ENCODE measurements at places on chromosomes 16 and 17. TPM values are rescaled to one million over a fixed set of nuclear protein-coding genes. Genes with fewer than 3 reads are reported as not detected.

PRSS8 gene
- total RNA-seq = not detected

RBFOX1 gene
- total RNA-seq = not detected

ZC3H18 gene
- 17.2 TPM for total RNA-seq

COPZ2 gene
- 35.1 TPM for total RNA-seq

CTRB1 gene
- total RNA-seq = not detected

GPR142 gene
- total RNA-seq = not detected

KCNH6 gene
- total RNA-seq = not detected

CDK3 gene
- 0.66 TPM for total RNA-seq

BRIP1 gene
- total RNA-seq = 0.88 TPM

GNAO1 gene
- 0.22 TPM for total RNA-seq

CES5A gene
- total RNA-seq = not detected

NUPR1 gene
- 1.1 TPM for total RNA-seq

DOC2A gene
- not detected for total RNA-seq

METTL26 gene
- total RNA-seq = 106 TPM

TERB1 gene
- total RNA-seq = not detected

RNU2-1 gene
- total RNA-seq = not detected

HS3ST2 gene
- total RNA-seq = not detected

UBALD2 gene
- 5.7 TPM for total RNA-seq

CD7 gene
- not detected for total RNA-seq

FKBP10 gene
- total RNA-seq = 563 TPM

NT5C gene
- 87.0 TPM for total RNA-seq

KIF19 gene
- not detected for total RNA-seq

All from placental pericyte (primary cell).